ENCODE measurements at places on chromosomes 3 and 15. TPM values are rescaled to one million over a fixed set of nuclear protein-coding genes. Genes with fewer than 3 reads are reported as not detected.

DNA sequence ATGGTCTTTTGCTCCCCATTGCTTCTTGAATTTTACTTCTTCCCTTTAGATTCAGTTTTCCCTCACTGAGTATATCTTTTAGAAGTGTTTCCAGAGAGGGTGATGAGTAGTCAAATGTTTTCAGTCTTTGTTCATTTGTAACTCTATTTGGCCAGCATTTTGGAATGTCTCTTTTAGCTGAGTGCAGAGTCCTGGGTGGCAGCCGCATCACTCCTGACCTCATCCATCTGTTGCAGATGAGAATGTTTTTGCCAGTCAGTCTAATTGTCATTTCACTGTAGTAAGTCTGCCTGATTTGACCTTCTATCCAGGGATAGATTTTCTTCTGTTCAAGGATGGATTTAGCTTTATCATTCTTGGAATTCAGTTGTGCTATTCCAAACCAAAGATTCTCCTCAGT lies 7.3 kb downstream of the SRPRB start:
- DNase-seq = no peak

- DNase-seq = no peak
Observed at GRCh38 chr15:64071931-64072765, 21.5 kb downstream of the CIAO2A start.

Gene LRRC31
- total RNA-seq = not detected

- no peak for DNase-seq
Observed at GRCh38 chr15:91182101-91182500, 82.0 kb downstream of the SV2B start.

DNA sequence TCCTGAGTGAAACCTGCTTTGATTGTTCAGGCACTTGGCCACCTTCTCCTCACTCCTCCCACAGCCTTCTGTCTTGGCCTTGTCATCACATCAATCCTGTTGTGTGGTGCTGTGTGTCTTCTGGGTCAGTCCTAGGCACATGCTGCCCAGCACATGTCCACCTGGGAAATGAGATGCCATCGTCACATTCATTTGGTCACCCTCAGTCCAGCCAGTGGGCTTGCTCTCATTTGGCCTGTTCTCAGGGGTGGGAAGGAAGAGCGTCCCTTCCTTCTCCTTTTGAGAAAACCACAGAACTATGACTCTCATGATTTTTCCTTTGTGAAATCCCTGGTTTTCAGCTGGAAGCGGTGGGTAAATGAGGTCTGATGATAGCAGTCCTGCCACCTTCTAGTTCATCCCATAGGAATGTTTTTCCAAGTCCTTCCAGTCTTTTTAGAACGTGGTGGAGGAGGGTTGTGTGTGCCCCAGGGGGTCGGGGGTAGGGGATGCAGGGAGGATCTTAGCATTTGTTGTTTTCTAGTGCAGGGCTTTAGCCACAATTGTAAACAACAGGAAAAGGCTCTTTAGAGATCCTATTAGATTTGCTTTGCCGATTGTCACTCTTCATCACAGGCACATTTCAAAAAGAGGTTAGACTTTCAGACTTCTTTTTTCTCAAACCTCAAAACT lies 8.4 kb upstream of the PLA1A start:
- no peak for DNase-seq

GRCh38 chr3:55169608-55170072 lies 241.8 kb upstream of the LRTM1 start:
- DNase-seq = no peak

- DNase-seq = no peak
Observed at GRCh38 chr3:77227567-77227966, 187.7 kb downstream of the ROBO2 start.

DNA sequence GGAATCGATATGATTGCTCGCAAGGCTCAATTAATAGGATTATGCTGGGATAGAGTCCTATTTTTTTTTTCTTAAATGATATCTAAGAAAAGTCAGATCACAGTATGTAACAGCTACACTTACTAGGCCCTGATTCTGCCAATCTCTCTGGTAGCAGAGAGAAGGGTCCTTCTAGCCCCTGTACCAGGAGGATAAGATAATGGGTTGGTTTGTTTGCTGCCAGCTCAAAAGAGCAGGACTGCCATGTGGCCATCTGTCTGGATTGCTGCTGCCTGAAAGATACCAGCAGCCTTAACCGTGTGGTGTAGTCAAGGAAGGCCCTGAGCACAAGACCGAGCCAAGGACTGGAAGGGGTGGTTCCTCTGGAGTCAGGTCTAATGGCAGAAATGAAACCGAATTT lies 236.4 kb downstream of the KLF13 start:
- DNase-seq = no peak
